Muscle of back (tissue), 13 donors: ENCODE measurements at places on chromosomes 2 and 18.
A peak's percentile ranks its signal among the peaks of the same experiment; 100 is the strongest.

- no peak for DNase-seq
Observed at GRCh38 chr18:79389689-79390088, 6.0 kb upstream of the NFATC1 start.

DNA sequence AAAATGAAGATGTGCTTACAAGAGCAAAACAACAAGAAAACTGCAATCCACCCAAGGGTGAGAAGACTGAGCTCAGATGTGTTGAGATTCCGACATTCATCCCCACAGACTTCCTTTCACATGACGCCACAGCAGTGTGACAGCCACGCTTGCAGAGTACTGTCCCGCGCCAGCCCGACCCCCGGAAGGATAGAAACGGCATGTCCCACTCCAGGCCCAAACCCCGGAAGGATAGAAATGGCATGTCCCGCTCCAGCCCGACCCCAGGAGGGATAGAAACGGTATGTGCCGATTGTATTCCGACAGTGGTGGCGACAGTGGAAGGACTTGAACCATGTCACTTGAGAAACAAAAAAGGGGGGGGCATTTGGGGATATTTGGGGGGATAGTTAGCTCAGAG is 119.1 kb upstream of the PXDN start:
- DNase-seq, result no peak

DNA sequence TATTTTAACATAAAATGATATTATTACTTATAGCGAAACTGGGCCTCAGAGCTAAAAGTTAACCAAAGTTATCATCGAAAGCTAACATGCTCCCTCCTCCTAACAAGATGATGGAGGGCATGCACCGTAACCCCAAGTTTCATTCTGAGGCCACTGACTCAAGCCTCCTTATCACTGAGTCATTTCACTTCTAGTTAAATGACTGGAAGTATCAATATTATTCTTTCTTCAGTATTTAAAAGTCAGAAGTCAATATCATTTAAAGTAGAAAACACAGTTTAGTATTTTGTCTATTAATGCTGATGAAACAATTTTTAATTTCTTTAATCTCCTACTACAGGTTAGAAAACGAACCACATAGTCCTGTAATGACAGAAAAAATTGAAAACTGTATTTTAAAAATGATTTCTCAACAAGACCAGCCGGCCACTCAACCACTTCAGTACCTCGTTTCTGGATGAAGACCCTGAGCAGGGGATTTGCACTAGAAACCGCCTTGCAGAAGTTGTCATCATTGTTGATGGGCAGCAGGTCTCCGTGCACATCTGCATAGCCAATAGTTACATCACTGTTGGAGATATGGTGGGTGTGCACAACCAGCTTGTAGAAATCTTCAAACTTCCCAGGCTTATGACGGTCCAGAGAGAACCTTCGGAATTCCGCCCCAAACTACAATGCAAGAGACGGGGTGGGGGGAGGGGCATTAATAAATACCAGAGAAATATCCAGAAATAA is 44.9 kb downstream of the PARD6G start:
- no peak for DNase-seq

DNA sequence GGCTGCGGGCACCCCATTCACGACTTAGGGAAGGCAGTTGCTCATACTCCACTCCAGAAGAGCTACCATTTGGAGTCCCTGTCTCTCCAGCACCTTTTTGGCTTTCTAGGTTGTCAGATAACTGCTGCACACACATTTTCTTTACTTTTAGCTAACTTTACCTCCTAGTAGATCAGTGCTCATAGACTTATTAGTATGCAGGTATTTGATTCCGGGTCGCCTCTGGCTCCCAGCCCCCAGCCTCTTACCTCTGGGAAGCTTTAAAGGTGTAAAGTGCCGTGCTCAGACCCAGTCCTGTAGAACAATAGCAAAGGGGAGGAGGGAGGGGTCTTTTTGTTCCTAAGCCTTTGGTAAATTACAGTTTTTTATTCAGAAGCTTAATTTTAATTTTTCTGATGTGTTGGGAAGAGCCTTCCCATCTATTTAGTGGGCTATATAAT is 102.9 kb downstream of the SPTBN1 start:
- no peak for DNase-seq

DNA sequence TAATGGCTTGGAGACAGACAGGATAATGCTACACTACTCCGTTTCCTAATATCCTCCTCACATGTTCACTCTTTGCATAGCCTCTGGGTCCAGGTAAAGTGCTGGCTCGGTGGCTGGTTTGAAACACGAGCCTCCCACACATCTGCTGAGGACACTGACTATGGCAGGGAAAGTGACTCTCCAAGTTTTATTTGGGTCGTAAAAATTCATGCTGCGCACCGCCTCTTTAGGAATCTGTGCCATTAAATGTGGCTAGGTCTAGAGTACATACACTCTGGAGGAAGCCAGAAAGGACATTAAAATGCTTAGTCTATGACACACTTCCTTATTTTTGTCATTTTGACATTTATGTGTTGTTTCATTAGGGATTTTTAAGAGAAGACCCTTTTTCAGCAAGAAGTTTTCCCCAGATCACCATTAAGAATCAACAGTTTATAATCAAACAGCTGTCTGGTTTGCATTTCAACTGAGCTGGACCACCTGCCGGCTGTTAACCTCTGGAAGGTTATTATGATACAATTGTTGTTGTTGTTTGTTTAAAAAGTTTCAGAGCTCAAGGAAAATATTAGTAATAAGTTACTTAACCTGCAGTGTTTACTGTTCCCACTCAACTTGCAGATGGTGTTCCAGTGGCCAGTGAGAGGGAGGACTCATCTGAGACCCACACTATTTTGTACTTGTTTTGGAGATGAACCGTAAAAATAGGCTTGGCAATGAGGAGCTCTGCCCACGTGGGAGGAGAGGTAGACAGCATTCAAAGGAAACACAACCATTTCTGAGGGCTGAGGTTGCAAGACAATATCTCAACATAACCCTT is 443.3 kb upstream of the MEIS1 start:
- DNase-seq, result peak; percentile 7

DNA sequence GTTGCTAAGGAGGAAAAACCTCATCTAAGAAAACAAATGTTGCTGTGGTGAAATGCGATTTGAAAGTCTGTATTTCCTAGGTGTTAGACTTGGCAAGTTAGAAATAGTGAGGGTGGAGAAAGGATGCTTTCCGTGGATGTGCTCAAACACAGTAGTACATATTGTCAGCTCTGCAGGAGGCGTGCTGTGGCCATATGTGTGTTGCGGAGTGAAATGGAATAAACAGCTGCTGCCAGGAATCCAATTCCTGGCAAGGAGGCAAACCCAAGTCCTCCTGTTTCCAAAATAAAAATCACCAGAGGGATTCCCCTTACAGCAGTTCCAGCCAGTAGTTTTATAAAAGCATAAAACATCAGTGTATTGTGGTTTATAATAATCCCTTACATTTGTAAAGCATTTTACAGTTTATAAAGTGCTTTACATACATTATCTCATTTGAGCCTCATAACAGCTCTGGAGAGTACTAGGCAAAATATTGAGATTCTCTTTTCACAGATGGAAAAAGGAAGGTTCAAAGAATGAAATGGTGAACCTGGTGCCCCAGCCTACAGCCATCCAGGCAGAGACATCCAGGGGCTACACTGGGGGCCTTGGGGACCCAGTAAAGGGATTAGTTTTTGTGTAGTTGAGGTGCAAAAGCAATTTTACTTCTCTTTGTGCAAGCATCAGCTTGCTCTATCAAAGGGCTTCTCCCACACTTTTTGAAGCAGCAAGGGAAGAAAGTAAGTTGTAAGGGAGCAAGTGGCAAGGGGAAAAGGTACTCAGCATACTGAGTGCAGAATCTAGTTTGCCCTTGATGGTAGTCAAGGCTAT is 206.0 kb downstream of the AGPS start:
- peak; percentile 92 for DNase-seq

GRCh38 chr18:74353169-74353775 is 37.6 kb downstream of the C18orf63 start:
- peak; percentile 77 for DNase-seq

- peak; percentile 75 for DNase-seq
Observed at GRCh38 chr18:2846636-2847316, at the start of gene EMILIN2. EMILIN2 (plus strand) TSS chr18:2847006; CDS start chr18:2847189, 183 bp downstream.

GRCh38 chr2:183919167-183919566 is 679.2 kb upstream of the ZNF804A start:
- DNase-seq, result no peak
